ENCODE measurements at places on chromosomes 3 and 15.
A peak's percentile ranks its signal among the peaks of the same experiment; 100 is the strongest.

DNA sequence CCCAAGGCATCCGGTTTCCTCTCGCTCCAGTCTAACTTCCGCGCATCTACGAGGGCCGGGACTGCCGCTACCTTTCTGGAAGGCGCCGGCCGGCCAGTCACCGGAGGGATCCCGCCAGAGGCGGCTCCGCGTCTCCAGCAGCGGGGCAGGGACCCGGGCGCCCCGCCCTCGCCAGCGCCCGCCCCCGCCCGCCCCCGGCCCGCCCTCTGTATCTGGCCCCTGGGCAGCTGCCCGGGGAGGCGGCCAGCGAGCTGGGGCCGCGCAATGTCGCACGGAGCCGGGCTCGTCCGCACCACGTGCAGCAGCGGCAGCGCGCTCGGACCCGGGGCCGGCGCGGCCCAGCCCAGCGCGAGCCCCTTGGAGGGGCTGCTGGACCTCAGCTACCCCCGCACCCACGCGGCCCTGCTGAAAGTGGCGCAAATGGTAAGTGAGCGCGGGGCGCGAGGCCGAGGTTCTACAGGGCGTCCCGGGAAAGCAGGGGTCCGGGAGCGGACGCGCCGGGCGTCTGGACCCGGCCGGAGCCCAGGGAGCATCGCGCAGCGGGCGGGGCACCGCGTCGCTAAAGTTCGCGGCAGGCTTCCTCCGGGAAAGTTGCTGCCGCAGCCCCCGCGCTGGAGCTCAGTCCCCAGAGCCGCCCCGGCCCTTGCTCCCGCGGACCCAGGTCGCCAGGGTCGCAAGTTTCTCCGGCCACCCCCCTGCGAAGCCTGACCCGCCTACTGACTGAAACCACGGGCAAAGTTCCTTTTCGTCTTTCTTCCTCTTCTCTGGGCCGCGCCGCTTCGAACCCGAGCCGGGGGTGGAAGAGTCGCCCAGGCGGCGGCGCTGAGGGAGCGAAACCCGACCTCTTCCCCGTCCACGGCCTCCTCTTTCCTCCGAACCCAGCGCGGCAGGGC lies at the start of gene CMTM7:
CMTM7 (plus strand) TSS at position 211 of the 893 bp plus-strand sequence; CDS start at position 265, 54 bp downstream.
- peak; percentile 68 for DNase-seq

DNA sequence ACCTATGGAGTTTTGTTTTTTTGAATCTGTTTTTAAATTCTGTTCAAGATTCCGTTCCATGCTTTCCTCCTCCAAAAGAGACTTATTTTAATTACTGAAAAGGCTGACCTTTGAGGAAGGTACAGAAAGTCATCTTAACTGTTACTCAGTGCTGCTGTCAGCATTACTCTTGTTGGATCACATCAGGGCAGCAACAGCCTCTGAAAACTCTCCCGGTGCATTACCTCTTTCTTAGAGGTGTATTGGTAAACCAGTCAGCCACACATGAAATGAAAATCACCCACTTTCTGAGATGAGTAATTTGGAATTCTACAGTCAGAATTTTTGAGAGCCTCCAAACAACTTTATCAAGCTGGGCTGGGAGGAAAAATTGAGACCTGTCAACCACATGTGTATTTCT lies 88.5 kb upstream of the LIMD1 start:
- DNase-seq, result no peak

DNA sequence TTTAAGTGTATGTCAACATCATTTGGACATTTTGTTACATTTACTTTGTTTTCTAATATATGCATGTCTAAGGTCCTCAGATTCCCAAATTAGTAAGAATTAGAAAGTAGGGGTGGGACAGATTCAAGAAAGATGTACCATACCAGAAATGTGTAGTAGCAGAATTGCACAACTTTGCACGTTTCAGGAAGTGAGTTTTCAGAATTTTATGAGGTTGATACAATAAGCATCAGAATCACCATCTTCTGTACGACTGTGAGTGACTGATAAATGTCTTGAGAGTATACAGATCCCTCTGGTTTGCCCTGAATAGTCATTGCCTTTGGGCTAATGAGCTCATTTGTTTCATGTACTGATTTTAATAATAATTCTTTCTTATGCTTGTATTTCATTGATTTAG lies 9.3 kb downstream of the ARIH2 start:
- no peak for DNase-seq

DNA sequence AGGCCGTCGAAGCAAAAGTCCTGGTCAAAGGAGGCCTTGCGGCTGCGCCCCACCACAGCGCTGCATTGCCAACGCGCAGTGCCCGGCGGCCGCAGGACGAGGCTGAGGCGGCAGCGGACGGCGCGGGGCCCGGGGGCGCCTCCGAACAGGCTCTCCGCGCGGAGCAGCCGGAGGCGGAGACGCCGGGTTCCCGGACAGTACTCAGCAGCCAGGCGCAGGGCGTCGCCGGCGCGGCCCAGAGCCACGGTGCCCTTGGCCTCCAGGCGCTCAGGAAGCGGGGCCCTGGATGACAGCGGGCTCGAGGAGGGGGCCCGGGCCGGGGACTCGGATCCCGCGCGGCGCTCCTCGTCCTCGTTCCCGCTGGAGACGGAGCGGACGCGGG lies 1.1 kb downstream of the C2CD4B start:
- peak; percentile 10 for DNase-seq

DNA sequence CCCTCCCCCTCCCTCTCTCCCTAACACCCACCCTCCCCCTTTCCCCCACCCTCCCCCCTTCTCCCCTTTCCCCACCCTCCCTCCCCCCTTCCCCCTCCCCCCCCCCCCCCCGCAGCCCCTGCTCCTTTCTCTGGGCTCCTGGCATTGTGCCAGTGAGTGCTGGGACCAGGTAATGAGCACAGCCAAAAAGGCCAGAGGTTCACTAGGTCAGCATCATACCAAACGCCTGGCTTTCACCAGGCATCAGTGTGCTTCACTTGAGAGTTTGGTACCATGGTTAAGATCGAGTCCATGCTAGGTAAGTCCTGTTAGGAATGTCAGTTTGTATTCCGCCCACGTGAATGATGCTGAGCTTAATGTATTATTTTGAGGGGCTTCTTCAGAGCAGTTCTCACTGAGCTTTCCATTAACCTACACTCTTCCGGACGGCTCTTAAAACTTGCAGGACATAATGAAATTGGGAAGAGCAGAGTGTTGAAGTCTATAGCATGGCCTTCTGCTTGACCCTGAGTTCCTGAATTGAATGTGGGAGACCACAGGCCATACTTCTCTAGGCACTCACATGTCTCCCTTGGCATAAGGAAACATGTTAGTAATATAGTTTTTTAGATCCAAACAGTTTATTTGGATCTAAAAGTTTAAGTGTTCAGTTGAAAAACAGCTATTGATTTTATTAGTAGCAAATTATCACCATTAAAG lies 45.6 kb downstream of the SENP2 start:
- DNase-seq, result no peak

- no peak for DNase-seq
Measured at GRCh38 chr15:67061811-67062368, 3.5 kb upstream of the SMAD3 start.

DNA sequence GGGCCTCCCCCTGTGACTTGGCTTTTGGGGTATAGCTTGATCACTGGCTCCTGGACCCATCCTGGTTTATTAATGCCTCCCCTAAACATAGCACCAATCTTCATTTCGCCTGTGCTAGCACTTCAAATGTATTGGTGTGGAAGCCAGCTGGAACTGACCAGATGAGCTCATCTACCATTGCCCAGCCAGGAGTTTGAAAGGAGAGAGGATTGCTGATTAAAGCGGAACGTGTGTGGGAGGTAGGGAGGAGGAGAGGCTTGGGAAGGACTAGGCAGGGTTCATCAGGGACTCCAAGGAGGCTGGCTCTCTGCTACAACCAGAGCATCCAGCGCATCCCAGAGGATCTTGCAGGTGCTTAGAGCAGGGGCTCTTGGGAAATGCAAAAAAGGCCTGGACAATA lies 34.4 kb upstream of the TLE3 start:
- DNase-seq, result no peak

All from fibroblast of skin of back (primary cell).